ENCODE measurements at places on chromosomes 5 and 9.

- no peak for DNase-seq
Measured at GRCh38 chr5:139388198-139388821, 1.4 kb downstream of the MZB1 start.

DNA sequence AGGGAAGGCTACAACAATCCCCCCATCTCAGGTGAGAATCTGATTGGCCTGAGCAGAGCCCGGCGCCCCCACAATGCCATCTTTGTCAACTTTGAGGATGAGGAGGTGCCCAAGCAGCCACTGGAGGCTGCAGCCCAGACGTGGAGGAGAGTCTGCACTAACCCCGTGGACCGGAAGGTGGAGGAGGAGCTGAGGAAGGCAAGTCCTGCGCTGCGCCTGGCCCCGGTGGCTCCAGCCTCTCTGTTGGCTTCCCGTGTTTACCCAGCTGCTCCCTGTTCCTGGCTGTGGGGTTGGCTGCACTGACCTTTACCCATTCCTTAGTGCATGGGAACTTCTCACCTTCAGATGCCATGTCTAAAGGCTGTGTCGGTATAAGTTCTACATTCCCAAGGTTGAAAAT, 11.0 kb upstream of the CEL start:
- DNase-seq = no peak

DNA sequence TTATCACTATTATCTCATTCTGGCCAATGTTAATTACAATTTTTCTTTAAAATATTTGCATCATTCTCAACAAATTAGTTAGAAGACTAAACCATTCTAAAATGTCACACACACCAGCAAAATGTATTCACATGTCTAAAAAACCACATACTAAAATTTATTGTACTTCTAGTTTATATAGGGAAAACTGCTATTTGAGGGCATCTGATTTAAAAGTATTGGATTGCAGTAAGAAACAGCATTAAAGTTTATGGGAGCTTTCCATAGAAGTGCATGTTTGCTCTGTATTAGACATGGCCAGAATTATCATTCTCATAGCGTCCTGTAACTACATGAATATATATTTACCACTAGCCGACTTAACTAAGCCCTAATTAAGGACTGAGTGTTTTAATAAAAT, 150.3 kb downstream of the PBX3 start:
- DNase-seq = no peak

GRCh38 chr5:83900306-83900705, 179.7 kb upstream of the HAPLN1 start:
- no peak for DNase-seq

GRCh38 chr9:32045513-32045912, 338.9 kb upstream of the ACO1 start:
- no peak for DNase-seq

DNA sequence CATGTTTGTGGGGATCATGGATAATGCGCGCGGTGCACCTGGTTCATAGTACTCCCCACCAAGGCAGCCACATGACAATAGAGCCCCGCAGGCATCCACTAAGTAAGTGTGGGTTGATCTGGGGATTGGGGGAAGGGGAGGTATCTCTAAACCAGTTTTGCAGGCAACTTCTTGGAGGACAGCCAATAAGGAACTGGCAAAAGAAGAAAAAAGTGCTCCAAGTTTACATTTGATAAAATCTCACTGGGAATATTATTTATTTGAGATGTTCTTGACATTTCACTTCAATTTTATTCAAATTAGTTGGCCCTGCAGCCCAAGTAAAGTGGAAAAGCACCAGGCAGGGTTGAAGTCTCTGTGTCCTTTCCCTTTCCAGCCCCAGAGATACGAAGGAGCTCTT, 8.5 kb downstream of the FBP1 start:
- DNase-seq = no peak

DNA sequence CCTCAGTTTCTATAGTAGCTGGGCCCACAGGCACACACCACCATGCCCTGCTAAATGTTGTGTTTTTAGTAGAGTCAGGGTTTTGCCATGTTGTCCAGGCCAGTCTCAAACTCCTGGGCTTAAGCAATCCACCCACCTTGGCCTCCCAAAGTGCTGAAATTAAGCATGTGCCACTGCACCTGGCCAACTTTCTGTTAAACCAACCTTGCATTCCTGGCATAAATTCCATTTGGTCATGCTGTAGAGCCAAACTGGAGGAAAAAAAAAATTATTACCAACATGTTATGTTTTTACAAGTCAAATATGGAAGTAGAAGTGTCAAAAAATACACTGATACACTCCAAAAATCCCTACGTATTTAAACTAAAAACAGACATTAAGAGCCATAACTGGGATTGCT, 54.1 kb downstream of the ERMP1 start:
- no peak for DNase-seq

DNA sequence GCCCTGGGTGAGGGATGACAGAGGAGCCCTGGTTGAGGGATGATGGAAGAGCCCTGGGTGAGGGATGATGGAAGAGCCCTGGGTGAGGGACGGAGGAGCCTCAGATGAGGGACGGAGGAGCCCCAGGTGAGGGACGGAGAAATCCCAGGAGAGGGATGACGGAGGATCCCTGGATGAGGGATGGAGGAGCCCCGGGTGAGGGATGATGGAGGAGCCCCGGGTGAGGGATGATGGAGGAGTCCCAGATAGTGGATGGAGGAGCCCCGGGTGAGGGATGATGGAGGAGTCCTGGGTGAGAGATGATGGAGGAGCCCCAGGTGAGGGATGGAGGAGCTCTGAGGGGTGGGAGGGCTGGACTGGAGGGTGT, 10.9 kb downstream of the PHF2 start:
- DNase-seq = no peak

- no peak for DNase-seq
Measured at GRCh38 chr9:113587471-113588031, 124.0 kb downstream of the RGS3 start.

DNA sequence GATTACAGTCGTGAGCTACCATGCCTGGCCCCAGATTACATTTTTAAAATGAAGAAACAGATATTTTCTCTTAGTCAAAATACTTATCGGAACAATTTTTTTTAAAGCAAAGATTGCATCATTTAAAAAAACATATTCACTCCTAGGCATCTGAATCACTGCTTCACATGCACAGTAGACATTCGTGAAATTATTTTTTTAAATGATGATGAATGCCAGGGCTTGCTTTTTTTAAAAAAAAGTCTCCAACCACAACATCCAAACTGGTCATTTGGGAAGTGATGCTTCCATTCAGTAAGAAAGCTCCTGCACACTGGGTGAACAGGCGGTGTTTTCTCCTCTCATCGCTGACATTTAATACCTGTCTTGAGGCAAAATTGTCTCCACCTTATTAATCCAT, 223.0 kb upstream of the DMRT1 start:
- DNase-seq = no peak

DNA sequence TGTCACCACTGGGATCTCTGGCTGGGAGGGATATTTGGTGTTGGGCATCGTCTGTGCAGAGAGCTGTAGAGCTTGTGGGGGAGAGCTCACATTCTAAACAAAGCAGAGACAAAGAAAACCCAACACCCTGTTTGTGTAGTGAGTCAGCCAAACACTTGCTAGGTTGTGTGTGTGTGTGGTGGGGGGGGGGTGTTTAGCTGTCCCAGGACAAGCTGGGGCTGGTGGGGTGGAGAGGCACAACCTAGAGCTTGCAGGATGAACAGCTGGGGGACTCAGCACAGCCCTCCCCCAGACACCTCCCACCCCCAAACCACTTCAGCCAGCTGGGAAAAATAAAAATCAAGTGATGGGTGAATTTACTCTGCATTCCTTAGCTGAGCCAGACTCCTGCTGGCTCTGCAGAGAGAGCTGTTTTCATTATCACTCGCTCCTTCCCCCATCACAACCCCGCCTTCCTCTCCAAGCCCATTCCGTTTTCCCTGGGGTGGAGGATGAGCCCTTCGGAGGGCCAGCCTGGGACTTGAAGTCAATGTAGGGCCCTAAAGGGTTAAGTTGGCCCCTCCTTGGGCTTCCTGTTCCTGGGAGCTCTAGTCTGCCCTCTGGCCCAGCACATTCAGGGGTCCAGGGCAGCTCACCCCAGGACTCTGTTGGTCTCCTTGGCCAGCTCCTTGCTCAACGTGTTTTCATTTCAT, 2.6 kb downstream of the OLFML2A start:
- no peak for DNase-seq

DNA sequence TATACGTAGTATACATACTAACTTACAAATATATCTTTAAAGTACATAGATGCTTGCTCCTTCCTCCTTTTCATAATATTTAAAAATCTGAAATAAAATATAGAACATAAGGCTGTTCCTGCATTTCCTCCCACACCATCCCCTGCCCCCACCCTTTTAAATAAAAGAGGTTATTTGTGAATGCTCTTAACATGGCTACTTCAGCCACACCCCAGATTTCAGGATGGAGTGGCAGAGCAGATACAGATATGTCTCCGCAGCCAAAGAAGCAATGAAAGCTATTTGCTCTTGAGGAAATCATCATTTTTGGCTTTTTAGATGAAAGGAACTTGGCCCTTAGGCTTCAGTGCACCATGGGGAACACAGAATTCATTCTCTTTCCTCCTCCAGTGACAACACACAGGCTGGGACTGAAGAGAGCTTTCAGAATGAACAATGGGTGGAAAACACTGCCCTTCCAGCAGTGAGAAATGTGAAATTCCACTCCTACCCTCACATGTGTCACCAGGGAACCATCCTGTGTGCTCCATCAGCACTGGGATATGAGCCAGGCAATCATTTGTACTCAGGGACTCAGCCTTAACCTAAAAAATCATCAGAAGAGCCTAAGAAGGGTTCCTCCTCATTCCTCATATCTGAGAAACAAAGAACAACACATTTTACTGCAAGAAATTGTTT, 134.3 kb downstream of the PPP2R2B start:
- DNase-seq = no peak

GRCh38 chr9:27599102-27599869, 26.0 kb upstream of the C9orf72 start:
- DNase-seq = no peak
